ENCODE measurements at places on chromosomes 4 and X.

DNA sequence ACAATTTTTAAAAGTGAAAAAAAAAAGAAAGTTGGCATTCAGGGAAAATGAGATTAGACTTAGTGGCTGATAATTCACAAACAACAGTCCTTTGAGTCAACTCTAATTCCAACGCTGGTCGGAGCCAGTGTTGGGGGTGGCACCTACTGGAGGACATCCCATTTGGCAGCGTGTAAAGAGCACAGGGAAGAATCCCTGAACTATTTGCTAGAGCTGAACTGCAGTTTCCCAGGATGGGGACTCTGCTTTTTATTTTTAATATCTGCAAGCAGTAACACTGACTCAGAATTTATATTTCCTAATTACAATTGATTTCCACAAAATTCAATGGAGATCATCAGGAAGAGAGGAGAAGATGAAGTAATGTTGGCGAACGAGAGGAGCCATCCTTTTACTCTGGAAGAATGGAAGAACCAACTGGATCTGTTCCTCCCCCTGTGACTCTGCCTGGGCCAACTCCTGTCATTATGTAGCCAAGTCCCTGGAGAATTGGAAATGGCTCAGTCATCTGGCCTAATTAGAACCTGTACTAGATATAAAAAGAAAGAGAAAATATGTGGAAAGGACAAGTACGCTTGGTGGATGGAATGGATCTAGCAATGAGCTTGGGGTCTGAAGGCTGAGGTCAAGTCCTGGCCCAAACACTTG is 76.7 kb downstream of the IRF2 start:
- no peak for DNase-seq

DNA sequence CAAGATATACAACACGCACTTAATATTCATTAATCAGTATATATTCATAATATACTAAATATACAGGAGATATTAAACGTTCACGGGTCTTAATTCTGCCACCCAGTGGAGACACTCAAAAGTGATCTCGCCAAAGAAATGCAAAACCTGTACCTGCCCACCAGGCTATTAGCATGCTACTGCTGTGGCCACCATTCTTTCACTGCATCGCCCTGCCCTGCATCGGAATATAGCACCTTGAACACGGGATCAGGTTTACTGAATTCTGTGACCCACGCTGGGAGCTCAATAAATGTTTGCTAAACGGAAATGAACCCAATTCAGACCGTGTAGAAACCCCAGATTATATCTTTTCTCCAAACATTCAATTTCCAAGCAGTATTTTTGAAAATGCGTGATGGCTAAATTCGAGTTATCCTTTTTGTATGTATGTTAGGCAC is 840 bp upstream of the CLCN3 start:
- no peak for DNase-seq

DNA sequence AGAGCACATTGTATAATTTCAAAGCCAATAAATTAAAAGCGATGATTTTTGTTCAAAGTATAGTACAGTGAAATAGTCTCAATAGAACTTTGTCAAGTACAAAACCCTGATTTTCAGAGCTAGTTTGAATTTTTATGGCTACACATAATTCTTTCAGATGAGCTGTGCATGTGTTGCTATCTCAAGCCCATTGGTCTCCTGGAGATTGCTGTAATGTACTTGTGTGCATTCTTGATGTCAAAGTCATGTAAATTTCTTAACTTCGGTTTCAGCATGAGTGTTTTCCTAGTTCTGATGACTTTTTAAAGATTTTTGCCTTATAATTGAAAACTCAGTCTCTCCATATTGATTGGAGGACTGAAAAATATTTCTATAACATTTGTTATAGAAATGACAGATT is 200.8 kb downstream of the CEP135 start:
- DNase-seq = no peak

DNA sequence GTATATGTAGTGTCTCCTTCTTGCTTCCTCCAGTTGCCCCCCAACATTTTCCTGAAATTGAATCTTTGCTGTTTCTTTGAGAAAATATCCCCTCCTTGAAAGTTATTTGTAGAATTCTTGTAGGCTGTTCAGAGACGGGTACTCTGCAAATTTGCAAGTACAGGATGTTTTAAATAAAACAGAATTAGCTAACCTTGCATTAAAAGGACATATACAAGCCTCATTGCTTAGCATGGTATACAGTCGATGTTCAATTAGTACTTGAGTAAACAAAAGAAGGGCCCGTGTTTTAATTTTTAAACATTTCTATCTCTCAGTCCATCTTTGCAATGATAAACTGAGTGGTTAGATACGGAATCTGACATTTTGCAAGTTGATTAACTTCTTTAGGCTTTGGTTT is 50.8 kb downstream of the RAPGEF2 start:
- DNase-seq = no peak

DNA sequence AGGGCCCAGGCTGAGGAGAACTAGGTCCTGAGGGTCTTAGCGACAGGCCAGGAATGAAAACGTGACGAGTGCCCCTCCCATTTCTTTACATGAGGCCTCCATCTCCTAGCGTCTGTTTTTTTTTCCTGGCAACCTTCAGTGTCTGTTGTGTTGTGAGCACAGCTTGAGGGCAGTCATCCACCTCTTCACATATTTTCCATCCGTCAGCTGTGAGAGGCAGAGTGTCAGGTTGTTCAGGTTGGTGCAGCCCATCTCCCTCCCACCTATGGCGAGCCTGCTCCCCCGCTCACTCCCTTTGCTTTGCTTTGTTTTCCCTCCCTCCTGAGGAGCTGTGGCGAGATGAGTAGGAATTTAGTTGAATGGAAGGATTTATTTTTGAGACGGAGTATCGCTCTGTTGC is 51.7 kb upstream of the CHRNA9 start:
- no peak for DNase-seq

DNA sequence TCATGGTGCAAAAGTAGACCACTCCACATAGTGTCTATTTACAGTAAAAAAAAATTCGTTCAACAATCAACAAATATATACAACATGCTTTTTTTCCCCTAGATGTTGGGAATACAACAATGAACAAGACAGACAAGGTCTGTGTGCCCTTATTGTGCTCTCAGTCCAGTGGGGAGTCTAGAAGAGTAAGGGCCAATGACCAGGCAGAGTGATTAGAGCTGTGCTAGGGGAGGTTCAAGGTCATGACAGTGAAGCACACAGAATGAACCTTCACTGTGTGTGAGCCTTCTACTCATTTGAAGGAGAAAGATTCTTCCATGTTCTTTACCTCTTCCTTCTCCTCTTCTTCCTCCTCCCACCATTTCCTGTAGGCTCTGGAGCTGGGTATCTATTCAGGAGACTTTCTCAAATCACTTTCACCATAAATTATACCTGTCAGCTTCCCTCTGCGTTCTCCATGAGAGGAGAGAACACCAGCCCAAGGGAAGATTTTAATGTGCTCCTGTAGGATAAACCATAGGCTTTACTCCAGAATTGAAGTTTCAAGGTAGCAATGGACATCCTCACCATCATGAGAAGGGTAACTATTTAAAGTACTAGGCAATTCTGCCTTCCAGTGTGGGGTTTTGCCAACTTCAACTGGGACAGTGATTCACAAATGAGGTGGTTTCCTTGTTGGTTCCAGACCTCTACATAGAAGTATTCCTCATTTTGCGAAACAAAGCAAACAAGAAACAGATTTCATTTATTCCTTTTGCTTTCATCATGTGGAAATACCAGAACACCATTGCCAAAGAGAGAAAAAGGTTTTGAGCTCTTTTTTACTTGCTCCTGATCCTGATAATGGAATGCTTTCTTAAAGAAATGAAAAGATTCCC is 246.9 kb upstream of the GPC4 start:
- DNase-seq = no peak

- no peak for DNase-seq
Observed at GRCh38 chr4:26126994-26127393, 193.8 kb upstream of the RBPJ start.

- no peak for DNase-seq
Observed at GRCh38 chr4:143356493-143356892, 19.8 kb downstream of the GAB1 start.

- DNase-seq = no peak
Observed at GRCh38 chr4:89243733-89244252, 63.8 kb downstream of the GPRIN3 start.

- DNase-seq = no peak
Observed at GRCh38 chr4:183035726-183036415, 63.2 kb upstream of the WWC2 start.

DNA sequence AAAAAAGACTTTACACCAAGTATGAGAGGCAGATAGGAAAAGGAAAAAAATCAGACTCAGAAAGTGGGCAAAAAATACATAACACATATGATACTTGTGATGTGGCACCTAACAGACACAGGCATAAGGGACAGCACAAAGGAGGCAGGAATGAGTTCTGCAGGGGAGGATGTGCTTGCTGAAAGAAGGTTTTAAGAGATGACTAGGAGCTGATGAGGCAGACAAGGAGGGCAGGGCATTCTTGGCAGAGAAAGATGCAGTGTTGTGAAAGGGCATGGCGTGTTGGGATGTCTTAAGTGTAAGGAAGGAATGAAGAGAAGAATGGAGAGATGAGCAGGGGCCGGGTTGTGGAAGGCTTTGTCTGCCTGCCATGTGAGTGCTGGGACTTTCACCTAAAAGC is 49.7 kb upstream of the TMEM154 start:
- DNase-seq = no peak

- no peak for DNase-seq
Observed at GRCh38 chrX:39289827-39290226, 488.6 kb downstream of the MID1IP1 start.

- DNase-seq = no peak
Observed at GRCh38 chr4:54719378-54719777, 61.6 kb downstream of the KIT start.

GRCh38 chr4:137626942-137627738 is 94.8 kb upstream of the PCDH18 start:
- no peak for DNase-seq

- DNase-seq = no peak
Observed at GRCh38 chr4:824461-825062, 1.4 kb downstream of the CPLX1 start.

DNA sequence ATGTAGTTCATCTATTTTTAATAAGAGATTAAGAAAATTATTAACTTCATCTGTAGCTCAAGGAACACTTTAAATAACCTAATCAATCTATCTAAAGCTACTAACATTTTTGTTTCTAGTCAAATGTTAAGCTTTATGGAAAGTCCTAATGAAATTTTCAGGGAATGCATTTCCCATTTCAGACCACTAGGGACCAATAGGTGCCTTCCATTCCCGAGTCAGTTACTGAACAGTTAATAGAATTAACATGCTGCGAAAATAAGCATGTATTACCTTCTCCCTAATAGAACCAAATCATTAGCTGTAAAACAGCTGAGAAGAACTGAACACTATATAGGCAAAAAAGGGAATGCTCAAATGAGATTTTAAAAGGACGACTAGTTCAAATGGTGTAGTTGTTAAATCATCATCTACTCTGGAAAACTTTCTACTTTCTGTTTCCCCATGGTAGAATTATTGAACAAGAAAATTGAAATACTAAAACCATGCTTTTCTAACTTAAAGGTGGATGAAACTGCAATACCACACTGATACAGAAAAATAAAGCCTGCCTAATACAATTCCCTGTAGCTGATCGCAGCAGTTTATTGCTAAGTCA is 22.5 kb downstream of the STX18 start:
- no peak for DNase-seq

GRCh38 chr4:186726426-186727168 is 2.9 kb upstream of the FAT1 start:
- no peak for DNase-seq

GRCh38 chr4:150600812-150601445 is 19.0 kb downstream of the MAB21L2 start:
- no peak for DNase-seq

- no peak for DNase-seq
Observed at GRCh38 chr4:38180456-38180855, 220.3 kb downstream of the PTTG2 start.

GRCh38 chr4:55170462-55170861 is 45.1 kb upstream of the KDR start:
- no peak for DNase-seq

DNA sequence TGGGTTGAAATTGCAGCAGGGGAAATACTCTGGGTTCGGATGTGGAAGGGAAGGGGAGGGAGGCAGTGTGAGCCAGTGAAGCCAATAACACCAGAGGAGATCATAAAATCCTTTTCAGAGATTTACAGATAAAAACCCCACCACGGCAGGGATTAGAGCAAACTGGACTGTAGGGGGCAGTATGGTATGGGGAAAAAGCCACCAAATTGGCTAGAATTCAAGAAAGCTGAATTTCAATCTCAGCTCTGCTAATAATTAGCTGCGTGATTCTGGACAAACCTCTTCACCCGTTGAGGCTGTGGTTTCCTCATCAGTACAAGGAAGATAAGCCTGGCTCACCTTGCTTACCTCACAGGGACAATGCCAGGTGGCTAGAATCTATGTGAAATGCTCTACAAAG is 108.1 kb downstream of the ATG4A start:
- DNase-seq = no peak

- no peak for DNase-seq
Observed at GRCh38 chrX:78614264-78614663, 44.9 kb downstream of the RTL3 start.

- DNase-seq = no peak
Observed at GRCh38 chr4:159160242-159160641, 57.4 kb downstream of the RAPGEF2 start.

DNA sequence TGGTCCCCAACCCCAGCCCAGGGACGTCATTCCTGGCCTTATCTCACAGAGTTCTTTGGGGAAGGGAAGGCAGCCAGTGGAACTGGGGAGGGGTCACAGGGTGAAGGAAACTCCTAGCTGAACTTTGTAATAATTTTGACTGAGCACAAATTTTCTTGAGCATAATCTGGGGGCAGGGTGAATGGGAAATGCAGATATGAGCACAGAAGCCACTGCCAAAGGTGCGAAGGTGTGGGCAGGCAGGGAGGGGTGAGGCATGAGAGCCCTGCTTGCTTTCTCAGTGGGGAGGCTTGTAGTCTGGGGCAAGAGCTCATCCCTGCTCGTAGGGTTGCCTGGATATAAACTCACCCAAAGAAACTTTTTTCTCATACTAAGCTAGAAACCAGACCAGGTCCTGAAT is 34.9 kb downstream of the MGAT4D start:
- no peak for DNase-seq

- DNase-seq = no peak
Observed at GRCh38 chr4:133379681-133380438, 230.8 kb downstream of the PCDH10 start.

GRCh38 chr4:67593741-67594175 is 35.2 kb downstream of the STAP1 start:
- no peak for DNase-seq

DNA sequence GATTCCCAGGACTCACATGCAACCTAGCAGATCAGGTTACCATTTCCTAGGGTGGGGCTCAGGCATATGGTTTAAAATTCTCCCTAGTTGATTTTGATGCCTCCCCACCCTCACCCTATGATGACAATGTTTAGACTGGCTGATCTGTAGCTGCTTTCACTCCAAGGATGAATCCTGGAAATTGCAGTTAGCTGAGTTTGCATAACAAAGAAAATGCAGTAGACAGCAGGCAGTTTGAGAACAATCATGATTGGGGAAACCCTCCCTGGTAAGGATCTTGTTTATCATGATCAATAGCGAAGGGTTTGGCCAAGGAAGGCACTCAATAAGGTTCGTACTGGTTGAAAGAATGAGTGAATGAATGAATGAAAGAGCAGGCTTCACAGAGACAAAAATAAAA is 2.1 kb downstream of the ZNF518B start:
- DNase-seq = no peak

GRCh38 chr4:78720204-78720603 is 55.9 kb upstream of the BMP2K start:
- no peak for DNase-seq

- DNase-seq = no peak
Observed at GRCh38 chrX:107421337-107421861, 28.1 kb upstream of the FRMPD3 start.

Data from stimulated activated CD4-positive, alpha-beta T cell treated with anti-CD3 and anti-CD28 coated beads, Interleukin-15, amount 100 ng/mL, for 48 hours (primary cell).